ENCODE measurements at places on chromosomes 11 and 22.

GRCh38 chr11:12235553-12235946 lies 125.2 kb downstream of the MICAL2 start:
- no peaks in the 10 kb centered on the region for H3K27me3 ChIP-seq
- DNase-seq, result no peak
- H3K4me3 ChIP-seq, result no peak overlapping the region
- H3K4me1 ChIP-seq, result peaks cover 21% of the 10 kb centered on the region
- H3K27ac ChIP-seq, result peak overlapping the region; percentile 76

DNA sequence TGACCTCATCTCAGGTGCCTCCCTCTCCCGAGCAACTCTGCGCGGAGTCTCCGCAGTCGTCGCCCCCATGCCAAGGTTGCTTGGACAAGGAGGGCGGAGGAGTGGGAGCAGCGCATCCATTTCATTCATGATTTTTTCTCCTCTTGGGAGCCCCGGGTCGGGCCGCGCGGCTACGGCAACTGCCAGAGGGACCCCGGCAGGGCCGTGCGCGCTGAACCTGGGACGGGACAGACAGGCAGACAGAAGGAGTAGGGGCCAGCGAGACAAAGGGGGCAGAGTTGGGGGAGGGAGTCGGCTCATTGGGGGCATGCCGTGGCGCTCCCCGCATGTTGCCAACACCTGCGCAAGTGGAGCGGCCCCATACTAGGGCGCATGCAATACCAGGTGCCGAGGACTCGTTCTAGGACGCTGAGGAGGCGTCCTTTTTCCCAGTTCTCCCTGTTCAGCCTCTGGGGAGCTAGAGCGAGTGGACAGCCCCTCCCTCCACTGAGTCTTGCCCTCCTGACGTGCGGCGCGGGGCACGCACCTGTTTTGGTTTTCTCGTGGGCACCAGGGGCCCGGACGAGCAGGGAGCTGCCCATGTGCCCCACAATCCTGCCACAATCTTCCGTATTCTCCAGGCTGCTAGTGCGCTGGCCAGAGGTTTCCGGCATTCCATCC lies 501 bp upstream of the PTPN5 start:
- no peak for DNase-seq
- H3K36me3 ChIP-seq, result no peaks in the 10 kb centered on the region
- H3K4me1 ChIP-seq, result peaks cover 9% of the 10 kb centered on the region
- peak overlapping the region; percentile 84 for H3K4me3 ChIP-seq
- peaks cover 54% of the 10 kb centered on the region for H3K27me3 ChIP-seq

- H3K4me3 ChIP-seq, result no peak overlapping the region
- DNase-seq, result no peak
- H3K36me3 ChIP-seq, result peaks cover 3% of the 10 kb centered on the region
- H3K27ac ChIP-seq, result no peak overlapping the region
- peaks cover 15% of the 10 kb centered on the region for H3K4me1 ChIP-seq
These were observed 416.3 kb downstream of the AASDHPPT start for GRCh38 chr11:106493751-106494150.

DNA sequence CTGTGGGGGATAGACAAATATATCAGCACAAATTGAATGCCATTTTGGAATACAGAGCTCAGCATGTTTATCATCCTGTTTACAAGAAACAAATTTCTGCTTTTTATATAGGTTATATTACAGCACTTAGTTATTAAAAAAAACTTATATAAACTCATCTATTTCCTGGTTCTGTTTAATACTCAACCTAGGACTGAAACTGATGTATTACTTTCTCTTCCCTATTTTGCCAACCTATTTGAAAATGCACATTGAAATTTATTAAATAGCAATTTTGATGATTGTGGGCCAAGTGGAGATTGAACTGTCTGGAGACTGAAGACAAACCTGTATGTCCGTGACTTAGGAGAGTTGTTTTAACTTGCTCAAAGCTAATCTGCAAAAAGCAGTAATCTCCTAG lies 288.3 kb upstream of the ANO3 start:
- H3K4me3 ChIP-seq, result no peak overlapping the region
- no peaks in the 10 kb centered on the region for H3K4me1 ChIP-seq
- H3K36me3 ChIP-seq, result no peaks in the 10 kb centered on the region
- H3K27me3 ChIP-seq, result no peaks in the 10 kb centered on the region
- DNase-seq, result no peak

GRCh38 chr11:83713708-83714107 lies 427.5 kb upstream of the CCDC90B start:
- no peak overlapping the region for H3K27ac ChIP-seq
- H3K27me3 ChIP-seq, result no peaks in the 10 kb centered on the region
- DNase-seq, result no peak
- H3K4me3 ChIP-seq, result no peak overlapping the region
- peaks cover 14% of the 10 kb centered on the region for H3K4me1 ChIP-seq

- H3K27ac ChIP-seq, result peak overlapping the region; percentile 76
- no peak overlapping the region for H3K4me3 ChIP-seq
- H3K27me3 ChIP-seq, result no peaks in the 10 kb centered on the region
- no peak for DNase-seq
- no peaks in the 10 kb centered on the region for H3K4me1 ChIP-seq
These were observed 47.7 kb upstream of the PPP6R3 start for GRCh38 chr11:68412593-68413475.

- DNase-seq, result no peak
- H3K4me1 ChIP-seq, result no peaks in the 10 kb centered on the region
- no peaks in the 10 kb centered on the region for H3K36me3 ChIP-seq
- no peak overlapping the region for H3K4me3 ChIP-seq
- H3K27ac ChIP-seq, result no peak overlapping the region
These were observed 325.4 kb downstream of the JRKL start for GRCh38 chr11:96715208-96715607.

- no peak for DNase-seq
- H3K36me3 ChIP-seq, result no peaks in the 10 kb centered on the region
- no peaks in the 10 kb centered on the region for H3K4me1 ChIP-seq
These were observed 615.2 kb downstream of the BRD1 start for GRCh38 chr22:49212466-49212865.

DNA sequence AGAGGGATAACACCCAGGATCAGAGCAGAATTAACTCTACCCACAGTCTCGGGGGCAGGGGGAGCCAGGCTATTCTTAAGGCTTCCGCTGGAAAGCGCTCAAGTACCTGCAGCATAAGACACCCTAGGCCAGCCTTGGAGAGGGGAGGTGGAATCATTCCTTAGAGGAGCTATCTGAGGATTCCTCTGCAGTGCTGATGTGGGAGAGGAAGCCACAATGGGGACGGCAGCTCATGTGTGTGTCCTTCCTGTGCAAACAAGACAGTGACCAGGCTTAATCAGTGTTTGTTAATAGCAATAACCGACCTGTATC lies 382.2 kb upstream of the CADM1 start:
- H3K27me3 ChIP-seq, result peaks cover 24% of the 10 kb centered on the region
- no peak overlapping the region for H3K27ac ChIP-seq
- peaks cover 15% of the 10 kb centered on the region for H3K4me1 ChIP-seq
- no peaks in the 10 kb centered on the region for H3K36me3 ChIP-seq

GRCh38 chr11:44708523-44709280 lies 18.1 kb upstream of the TSPAN18 start:
- peaks cover 10% of the 10 kb centered on the region for H3K4me1 ChIP-seq
- H3K27me3 ChIP-seq, result peaks cover 6% of the 10 kb centered on the region
- no peaks in the 10 kb centered on the region for H3K36me3 ChIP-seq
- H3K4me3 ChIP-seq, result no peak overlapping the region
- no peak for DNase-seq

- H3K4me1 ChIP-seq, result peaks cover 13% of the 10 kb centered on the region
- H3K4me3 ChIP-seq, result no peak overlapping the region
These were observed 511.8 kb downstream of the METTL15 start for GRCh38 chr11:28619846-28620540.

GRCh38 chr22:19068784-19069271 lies 53.4 kb downstream of the DGCR2 start:
- H3K27ac ChIP-seq, result no peak overlapping the region
- peaks cover 22% of the 10 kb centered on the region for H3K36me3 ChIP-seq
- no peak for DNase-seq
- H3K27me3 ChIP-seq, result no peaks in the 10 kb centered on the region
- H3K4me3 ChIP-seq, result no peak overlapping the region
- H3K4me1 ChIP-seq, result no peaks in the 10 kb centered on the region

GRCh38 chr22:37199760-37200108 lies 11.7 kb upstream of the C1QTNF6 start:
- H3K27ac ChIP-seq, result peak overlapping the region; percentile 83
- H3K36me3 ChIP-seq, result no peaks in the 10 kb centered on the region
- H3K4me1 ChIP-seq, result peaks cover 8% of the 10 kb centered on the region
- DNase-seq, result no peak
- H3K4me3 ChIP-seq, result peak overlapping the region; percentile 81

DNA sequence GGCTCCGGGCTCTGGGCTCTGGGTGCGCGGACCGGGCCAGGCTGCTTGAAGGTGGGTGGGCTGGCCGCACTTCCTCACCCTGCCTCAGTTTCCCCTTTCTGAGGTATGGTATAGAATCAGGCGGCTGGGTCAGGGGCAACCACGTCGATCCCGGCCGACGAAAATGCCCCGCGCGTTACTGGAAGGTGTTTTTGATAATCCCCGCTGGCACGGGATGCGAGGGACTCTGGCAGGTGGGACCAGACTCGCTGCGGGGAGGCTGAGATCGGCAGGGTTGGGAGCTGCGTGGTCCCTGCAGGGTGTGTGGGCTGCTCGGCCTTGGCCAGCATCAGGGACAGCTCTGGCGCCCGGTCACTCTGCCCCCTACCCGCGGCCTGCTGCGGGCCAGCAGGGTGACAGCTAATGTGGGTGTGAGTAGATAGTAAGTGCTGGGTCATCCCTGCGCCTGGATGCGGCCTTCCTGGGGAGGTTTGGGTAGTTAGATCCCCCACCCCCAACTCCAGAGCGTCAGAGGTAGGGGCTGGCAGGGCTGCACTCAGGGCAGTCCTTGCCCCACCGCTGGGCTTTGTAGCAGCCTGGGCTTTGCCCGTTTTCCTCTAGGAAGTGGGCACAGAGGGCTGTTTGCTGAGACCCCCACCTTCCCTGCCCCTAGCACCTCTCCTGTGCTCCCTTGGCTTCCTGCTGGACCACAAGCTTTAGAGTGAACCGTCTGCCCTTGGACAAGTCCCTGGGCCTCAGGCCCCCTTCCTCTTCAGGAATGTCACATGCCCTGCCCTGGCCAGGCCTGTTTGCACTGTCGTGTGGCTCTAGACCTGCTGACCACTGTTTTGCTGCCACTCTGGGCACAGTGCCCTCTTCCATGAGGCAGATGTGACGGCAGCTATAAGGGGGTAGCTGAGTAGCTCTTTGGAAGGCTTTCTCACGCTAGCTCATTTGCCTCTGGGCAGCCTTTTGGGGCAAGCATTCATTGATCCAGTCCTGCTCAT lies 579 bp downstream of the TANGO2 start:
- H3K36me3 ChIP-seq, result peaks cover 1% of the 10 kb centered on the region
- H3K4me1 ChIP-seq, result peaks cover 8% of the 10 kb centered on the region
- peaks cover 33% of the 10 kb centered on the region for H3K27me3 ChIP-seq
- no peak for DNase-seq
- peak overlapping the region; percentile 20 for H3K27ac ChIP-seq
- H3K4me3 ChIP-seq, result peak overlapping the region; percentile 89

- no peak for DNase-seq
- peak overlapping the region; percentile 58 for H3K27ac ChIP-seq
- H3K27me3 ChIP-seq, result no peaks in the 10 kb centered on the region
- no peaks in the 10 kb centered on the region for H3K4me1 ChIP-seq
- peaks cover 10% of the 10 kb centered on the region for H3K36me3 ChIP-seq
These were observed 21.5 kb downstream of the RANGAP1 start for GRCh38 chr22:41264408-41264941.

GRCh38 chr11:69377029-69377952 lies 83.3 kb downstream of the MYEOV start:
- no peak overlapping the region for H3K27ac ChIP-seq
- no peaks in the 10 kb centered on the region for H3K36me3 ChIP-seq
- H3K4me1 ChIP-seq, result peaks cover 2% of the 10 kb centered on the region
- no peak overlapping the region for H3K4me3 ChIP-seq
- H3K27me3 ChIP-seq, result peaks cover 3% of the 10 kb centered on the region

DNA sequence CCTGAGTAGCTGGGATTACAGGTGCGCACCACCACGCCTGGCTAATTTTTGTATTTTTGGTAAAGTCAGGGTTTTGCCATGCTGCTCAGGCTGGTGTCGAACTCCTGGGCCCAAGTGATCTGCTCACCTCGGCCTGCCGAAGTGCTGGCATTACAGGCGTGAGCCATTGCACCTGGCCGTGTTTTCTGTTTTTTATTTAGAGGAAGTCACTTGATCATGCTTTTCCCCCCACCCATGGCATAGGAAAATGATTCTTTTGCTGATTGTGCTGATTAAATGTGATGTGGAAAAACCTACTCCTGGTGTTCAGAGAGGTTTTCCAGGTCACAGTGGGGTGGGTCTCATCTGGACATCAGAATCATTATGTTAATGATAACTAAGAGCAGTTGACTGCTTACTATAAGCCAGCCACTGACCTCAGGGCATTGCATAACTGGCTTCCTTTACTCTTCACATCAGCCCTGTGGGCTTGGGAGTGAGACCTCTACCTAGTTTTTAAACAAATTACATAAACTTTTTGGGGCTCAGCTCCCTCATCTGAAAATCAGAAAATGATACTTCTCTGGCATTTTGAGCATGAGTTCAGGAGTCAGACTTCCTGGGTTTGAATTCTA lies 71.0 kb downstream of the PTPRJ start:
- H3K27me3 ChIP-seq, result no peaks in the 10 kb centered on the region
- H3K36me3 ChIP-seq, result no peaks in the 10 kb centered on the region
- no peak for DNase-seq
- H3K4me1 ChIP-seq, result peaks cover 41% of the 10 kb centered on the region
- H3K4me3 ChIP-seq, result no peak overlapping the region

DNA sequence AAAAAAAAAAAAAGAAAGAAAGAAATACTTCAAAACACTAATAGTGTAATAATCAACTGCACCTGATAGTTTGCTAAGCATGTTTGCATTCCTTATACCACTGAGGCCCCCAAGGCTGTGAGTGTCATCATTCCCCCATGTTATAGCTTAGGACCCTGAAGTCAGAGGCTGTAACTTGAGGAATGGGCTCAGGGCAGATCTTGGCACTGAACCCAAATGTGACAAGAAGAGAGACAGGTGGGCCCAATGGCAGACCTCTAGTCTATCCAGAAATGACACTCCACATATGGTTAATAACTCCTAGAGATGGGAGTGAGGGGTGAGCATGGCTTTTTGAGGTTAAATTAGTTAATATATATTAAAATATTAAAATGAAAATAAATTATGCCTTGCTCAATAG lies 13.2 kb downstream of the ZNF70 start:
- no peak overlapping the region for H3K27ac ChIP-seq
- no peaks in the 10 kb centered on the region for H3K27me3 ChIP-seq
- peaks cover 2% of the 10 kb centered on the region for H3K36me3 ChIP-seq
- H3K4me1 ChIP-seq, result no peaks in the 10 kb centered on the region
- H3K4me3 ChIP-seq, result no peak overlapping the region

- DNase-seq, result no peak
- H3K27ac ChIP-seq, result no peak overlapping the region
- H3K4me3 ChIP-seq, result no peak overlapping the region
These were observed 2241.0 kb upstream of the RAG2 start for GRCh38 chr11:38839071-38839470.
